ENCODE measurements at places on chromosomes 3 and 15.

DNA sequence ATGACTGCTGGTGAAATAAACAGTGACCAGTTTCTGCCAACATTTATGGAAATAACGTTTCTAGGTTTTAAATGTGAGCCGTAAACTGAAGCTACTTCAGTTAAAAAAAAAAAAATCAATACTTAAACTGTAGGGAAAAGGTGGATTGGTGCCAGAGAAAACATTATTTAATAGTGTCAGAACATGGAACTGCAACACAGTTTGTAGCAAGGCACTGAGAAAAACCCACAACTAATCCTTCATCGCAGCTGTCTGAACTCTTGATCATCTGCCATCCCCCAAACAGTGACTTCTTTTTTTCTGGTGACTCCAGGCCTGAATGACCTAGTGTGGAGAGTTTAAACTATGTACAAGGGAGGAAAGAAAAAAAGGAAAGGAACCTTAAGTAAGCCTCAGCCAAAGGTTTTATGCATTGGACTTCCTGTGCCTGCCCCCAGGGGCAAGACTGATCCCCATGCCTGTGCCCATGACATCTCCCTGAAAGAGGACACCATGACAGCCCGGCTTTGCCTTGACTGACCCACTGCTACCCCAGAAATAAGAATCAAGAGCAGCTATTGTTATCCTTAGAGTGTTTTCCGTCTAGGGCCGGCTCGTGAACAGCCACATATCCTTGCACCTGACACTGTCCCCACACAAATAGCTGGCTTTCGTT, 33.1 kb downstream of the CRTAP start:
- no peak for DNase-seq

DNA sequence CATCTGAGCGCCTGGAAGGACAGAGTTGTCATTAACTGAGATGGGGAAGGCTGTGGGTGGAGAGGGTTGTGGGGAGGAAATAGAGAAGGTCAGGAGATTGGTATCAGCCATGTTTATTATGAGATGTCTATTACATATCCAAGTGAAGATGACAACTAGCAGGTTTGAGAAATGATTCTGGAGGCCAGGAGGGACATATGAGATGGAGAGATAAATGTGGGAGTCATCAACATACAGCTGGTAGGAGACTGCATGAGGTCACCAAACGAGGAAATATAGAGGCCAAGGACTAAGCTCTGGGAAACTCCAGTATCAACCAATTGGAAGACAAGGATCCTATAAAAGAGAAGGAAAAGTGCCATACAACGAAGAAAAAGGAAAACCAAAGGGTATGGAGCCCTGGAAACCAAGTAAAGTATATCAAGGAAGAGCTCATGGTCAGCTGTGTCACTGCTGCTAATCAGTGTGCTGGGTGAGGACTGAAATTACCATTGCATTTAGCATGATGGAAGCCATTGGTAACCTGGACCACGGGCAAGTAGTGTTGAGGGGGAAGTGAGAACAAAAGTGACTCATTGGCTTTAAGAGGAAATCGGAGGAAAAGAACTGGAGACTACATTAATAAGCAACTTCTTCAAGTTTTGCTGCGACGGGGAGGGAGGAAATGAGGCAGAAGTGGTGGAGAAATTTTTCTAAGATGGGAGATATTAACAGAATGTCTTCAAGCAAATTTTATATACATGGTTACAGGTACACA, 14.0 kb upstream of the UACA start:
- no peak for DNase-seq

- no peak for DNase-seq
These were observed 1305.2 kb downstream of the SI start for GRCh38 chr3:163773136-163773535.

- no peak for DNase-seq
These were observed 522 bp downstream of the MED12L start for GRCh38 chr3:151085889-151086483.

GRCh38 chr3:132783152-132783551, 60.9 kb upstream of the NPHP3 start:
- DNase-seq, result no peak

DNA sequence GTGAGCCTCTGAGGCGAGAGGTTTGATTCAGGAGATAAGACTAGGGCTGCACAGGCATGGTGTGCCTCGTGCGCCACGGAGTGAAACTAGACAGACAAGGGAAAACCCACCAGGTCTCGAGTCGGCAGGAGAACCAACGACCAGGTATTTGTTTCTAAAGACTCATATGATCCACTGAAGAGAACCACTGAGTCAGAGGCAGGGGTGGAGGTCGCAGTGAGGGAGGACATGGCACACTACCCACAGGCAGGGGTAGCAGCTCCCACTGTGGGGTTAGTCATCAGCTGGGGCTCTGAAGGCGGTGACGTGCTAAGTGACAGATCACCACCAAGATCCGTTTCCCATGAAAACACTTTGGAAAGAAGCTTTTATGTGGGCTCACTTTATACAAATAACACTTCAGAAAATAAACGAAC, 45.7 kb downstream of the CHSY1 start:
- DNase-seq, result no peak

GRCh38 chr3:141746962-141747361, 8.9 kb downstream of the RNF7 start:
- DNase-seq, result no peak

GRCh38 chr3:170602556-170602955, 16.7 kb upstream of the SLC7A14 start:
- no peak for DNase-seq

DNA sequence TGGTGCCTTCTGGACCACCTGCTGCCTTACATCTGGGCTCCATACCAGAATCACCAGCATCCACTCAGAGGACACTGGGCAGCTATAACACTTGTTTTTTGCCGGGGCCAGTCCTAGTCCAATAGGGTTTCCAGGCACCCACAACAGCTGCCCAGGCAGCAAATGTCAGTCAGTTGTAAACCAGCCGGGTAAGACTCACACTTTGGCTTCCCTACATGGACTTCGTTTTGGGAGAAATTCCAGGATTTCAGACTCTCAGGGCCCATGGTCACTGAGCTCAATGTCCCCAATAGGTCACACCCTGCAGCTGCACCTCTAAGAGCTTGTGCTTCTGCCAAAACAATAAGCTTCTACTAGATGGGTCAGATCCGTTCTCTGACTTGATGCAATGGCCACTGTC, 83.8 kb downstream of the FAM174B start:
- no peak for DNase-seq

GRCh38 chr3:119296727-119297122, 2.5 kb downstream of the ARHGAP31 start:
- DNase-seq, result no peak

DNA sequence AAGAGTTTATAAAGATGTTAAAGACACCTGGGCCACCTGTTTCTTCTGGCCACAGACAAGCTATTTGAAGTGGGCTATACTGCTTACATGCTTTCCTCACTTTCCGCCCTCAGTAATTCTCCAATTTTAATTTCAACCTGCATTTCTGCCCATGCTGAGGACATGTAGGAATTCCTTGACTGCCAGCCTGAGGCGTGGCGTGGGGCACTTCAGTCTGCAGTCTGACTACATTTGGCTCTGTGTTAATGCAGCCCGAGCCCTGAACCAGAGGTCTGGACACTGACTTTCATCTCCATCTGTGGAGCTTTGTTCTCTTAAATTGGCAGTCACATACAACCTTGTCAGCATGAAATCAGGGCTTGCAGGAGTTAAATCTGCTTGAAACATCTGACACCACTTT, 8.5 kb downstream of the UQCC5 start:
- no peak for DNase-seq

- DNase-seq, result no peak
These were observed 31.9 kb downstream of the UBE2E1 start for GRCh38 chr3:23837691-23838090.

DNA sequence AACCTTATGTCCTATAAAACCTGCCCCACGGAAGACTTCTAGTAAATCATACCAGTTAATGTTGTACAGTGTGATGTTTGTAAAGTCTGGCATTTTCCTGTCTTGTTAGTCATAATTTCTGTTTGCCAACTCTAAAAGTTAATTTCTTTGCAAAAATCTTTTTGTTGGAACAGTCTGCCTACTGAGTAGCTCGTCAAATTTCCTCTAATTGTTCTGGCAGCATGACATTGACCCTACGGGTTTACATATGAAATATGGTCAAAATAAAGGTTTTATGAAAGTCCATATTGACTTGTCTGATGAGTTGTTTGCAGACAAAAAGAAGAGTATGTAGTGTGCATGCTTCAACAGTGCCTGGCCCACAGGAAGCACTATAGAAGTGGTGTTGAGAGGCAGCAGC, 79.8 kb upstream of the SOX2 start:
- DNase-seq, result no peak
